ENCODE measurements at places on chromosomes 7 and 10.
A peak's percentile ranks its signal among the peaks of the same experiment; 100 is the strongest.

DNA sequence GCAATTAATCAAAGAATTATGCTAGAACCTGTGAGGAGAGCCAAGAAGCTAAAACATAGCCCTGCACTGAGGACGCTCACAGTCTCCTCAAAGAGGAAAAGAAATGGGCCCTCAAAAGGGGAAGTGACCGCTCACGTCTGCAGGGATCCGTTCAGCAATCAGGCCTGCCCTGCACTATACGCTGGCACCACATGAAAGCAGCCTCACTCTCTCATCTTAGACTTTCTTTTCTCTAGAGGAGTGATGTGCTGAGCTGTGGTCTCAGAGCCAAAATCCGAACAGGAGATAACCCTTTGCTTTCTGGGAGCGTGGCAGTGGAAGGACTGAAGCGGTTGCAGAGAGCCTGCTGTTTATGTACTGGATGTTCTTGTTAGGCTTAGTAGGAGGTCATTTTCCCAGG is 6.3 kb upstream of the IL2RA start:
- DNase-seq: no peak

GRCh38 chr10:92811986-92812385 is 36.3 kb upstream of the EXOC6 start:
- no peak for DNase-seq

DNA sequence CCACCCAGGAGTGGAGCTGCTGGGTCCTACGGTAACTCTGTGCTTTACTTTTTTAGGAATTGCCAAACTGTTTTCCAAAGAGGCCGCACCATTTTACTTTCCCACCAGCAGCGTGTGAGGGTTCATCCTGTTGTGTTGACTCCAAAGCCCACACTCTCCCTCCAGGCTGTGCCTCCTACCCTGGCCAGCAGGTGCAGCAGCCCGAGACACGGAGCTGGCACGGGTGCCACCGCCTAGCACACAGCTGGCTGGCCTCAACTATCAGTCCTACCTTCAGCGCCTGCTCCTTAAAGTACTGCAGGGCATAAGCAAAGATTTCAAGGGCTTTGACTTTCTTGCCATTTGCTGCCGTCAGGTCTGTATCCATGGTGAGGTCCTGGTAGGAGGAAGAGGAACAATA is 44.0 kb downstream of the HSPA12A start:
- DNase-seq: no peak

DNA sequence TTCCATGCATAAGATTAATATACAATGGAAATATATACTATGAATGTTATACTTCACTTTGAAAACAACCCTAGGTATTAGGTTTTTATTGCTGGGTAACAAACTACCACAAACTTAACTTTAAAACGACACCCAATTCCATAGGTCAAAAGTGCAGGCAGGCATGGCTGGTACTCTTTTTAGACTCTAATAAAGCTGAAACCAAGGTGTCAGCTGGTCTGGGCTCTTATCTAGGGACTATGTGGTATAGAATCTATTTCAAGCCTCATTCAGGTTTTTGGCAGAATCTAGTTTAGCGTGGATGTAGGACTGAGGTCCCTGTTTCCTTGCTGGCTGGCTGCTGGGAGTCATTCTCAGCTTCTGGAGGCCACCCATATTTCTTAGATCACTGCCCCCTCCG is 65.0 kb upstream of the TMEM168 start:
- no peak for DNase-seq

DNA sequence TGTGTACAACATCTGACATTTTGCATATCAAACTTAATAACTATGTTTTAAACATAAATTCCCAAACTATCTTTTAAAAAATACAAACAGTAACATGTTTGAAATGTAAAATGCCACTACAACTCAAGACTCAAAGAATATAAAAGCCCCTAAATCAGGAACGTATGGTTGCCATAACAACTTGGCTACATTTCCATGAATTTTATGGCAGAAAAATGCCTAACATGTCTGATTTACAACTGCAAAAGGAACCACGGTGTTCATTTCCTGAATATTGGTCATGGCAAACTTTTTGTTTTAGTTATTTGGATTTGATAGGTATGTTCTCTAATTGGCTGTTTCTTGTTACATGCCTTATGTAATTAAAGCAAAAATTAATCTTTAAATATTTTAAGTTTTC is 2.0 kb downstream of the SOSTDC1 start:
- no peak for DNase-seq

DNA sequence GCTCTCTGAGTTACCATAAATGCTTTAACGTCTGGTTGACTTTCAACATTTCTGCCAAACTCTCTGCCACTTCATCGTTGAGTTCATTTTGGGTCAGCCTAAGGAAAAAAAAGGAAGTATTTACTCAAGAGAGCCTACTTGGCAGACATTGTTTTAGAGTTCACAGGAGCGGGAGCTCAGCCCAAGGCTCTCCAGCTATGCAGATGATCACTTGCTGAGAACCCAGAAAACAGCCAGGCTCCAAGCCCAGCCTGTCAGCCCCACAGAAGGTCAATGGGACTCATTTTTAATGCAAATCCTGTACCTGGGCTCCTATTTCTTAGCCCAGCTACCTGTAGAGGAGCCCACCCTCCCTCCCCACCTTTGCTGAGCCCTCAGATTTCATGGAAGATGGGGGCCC is 45.5 kb downstream of the NOD1 start:
- DNase-seq: no peak

DNA sequence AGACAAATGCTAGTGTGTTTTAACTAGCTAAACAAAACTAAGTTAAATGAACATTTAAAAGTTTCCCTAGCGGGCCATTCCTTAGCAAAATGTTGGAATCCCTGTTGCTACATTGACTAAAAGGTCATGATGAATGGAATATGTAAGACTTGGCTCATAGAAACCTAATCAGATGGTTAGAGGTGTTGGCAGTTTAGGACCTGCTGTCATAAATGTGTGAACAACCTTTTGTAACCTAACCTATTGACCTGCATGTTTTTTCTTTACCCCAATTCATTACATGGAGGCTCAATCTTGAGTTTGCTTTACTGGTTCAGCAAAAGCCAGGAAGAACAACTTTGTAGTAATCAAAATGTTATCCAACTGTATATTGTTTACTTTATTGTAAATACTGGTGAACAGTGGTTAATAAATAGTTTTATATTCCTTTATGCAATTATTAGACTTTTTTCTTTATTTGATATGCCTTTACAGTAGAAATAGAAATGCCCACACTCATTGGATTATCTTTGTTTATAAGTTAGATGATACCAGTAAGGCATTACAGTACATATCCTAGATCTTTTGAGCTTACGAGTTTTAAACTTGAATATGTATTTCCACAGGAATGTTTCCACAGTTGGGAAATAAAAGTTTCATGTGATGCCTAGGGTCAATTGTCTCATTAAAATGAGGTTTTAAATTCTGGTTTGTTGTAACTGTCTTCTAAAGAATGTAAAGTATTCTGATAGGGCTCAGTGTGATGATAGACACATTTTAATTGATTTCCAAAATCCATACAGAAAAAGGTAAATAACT is 11.6 kb downstream of the CBX3 start:
- no peak for DNase-seq

DNA sequence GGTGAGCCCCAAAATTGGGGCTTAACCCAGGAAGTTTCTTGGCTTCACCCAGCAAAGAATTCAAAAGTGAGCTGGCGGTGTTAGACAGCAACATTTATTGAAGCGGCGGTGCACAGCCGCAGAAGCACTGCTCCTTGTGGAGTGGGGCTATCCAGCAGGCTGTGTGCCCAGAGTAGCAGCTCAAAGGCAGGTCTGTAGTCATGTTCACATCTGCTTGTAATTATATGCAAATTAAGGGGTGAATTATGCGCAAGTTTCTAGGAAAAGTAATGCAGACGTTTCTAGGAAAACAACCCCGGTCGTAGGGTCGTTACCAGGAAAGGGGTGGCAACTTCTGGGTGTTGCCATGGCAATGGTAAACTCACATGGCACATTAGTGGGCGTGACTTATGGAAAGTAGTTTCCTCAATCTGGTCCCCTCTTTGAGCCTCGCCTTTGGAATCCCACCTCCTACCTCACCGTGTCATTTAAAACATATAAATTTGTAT is 13.7 kb upstream of the KBTBD2 start:
- DNase-seq: peak; percentile 81

GRCh38 chr10:32237644-32238345 is 109.2 kb downstream of the EPC1 start:
- DNase-seq: peak; percentile 32

DNA sequence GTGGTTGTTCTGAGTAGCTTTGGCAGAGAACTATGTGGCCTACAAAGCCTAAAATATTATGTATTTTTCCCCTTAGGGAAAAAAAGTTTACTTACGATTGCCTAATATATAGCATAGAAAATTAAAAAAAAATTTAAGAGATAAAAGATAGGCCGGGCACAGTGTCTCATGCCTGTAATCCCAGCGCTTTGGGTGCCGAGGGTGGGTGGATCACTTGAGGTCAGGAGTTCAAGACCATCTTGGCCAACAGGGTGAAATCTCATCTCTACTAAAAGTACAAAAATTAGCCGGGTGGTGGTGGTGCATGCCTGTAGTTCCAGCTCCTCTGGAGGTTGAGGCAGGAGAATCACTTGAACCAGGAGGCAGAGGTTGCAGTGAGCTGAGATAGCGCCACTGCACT is 439.2 kb upstream of the KLF6 start:
- no peak for DNase-seq

- no peak for DNase-seq
These were observed 11.5 kb downstream of the EGFR start for GRCh38 chr7:55030314-55030713.

DNA sequence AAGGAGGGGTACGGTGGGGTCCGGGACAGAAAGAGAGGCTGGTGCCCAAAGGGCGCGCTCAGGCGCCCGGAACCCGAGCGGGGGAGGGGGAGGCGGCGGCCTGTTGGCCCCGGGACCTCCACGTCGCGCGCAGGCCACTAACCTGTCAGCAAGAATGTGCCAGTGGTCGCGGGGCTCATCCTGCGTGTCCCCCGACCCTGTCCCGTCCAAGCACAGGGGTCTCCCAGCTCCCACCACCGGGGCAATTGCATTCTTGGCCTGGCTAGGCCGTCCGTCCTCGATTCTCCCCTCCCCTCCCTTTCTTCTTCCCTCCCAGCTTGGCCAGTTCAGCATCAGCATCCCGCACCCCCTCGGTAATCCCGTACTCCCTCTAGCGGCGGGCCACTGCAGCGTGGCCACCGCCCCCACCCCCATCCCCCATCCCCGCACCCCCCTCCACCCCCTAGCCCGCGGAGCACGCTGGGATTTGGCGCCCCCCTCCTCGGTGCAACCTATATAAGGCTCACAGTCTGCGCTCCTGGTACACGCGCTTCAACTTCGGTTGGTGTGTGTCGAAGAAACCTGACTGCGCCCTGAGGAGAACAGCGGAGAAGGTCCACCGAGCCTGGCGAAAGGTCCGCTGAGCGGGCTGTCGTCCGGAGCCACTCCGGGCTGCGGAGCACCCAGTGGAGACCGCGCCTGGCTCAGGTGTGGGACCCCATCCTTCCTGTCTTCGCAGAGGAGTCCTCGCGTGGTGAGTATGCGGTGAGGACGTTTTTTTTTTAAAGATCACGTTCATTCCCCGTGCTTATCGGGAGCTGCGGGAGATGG is at the start of gene SGCE:
Gene SGCE (minus strand): TSS at position 286 of the 810 bp plus-strand sequence. CDS start 35 bp downstream, at position 251.
- peak; percentile 31 for DNase-seq
